ENCODE measurements at places on chromosomes 5 and 9.

DNA sequence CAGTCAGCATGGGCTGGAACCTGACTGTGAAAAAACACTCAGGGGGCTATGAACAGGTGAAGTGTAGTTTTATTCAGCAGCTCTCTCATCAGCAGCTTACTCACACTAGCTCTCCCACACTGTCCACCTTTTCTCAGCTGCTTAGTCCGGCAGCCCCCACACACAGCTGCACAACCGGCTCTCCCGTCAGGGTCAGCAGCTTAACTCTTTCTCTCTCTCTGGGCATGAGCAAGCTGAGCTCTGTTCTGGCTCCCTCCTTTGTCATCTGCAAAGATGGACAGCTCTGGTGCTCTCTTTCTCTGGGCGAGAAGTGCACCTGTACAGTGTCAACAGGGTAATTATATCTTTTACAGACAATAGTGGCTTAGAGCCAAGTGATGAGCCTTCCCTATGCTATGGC is 8.2 kb downstream of the DMAC1 start:
- DNase-seq = no peak

DNA sequence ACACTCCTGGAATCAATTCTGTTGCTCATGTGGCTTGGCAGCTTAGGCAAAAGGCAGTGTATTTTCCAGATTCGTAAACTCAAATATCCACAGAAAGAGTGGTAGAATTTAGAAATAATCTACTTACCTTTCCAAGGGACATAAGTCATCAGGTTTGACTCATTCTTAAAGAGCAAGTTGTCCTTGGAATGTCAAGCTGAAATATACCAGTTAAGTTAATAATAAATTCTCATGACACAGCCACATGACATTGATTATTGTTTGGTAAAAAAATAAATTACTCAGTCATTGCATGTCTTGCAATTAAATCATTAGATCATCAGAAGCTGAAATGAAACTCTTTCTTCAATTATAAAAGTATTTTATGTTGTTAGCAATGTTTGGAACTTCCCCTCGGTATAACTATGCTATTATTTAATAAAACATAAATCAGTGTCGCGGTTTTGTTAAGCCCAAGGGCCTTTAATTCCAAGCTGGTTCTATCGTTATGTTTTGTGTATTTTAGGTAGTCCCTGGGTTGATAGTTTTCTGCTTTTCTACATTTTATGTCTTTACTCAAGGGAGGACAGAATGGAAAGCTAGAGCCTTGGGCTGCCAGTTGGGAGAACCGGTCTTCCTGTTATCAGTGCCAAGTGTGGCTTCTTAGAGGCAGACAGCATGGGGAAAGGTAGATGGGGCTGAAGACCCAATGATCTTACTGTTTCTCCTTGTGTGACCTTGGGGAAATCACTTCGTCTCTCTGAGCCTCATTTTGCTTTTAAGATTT is 79.3 kb upstream of the PRLR start:
- no peak for DNase-seq

DNA sequence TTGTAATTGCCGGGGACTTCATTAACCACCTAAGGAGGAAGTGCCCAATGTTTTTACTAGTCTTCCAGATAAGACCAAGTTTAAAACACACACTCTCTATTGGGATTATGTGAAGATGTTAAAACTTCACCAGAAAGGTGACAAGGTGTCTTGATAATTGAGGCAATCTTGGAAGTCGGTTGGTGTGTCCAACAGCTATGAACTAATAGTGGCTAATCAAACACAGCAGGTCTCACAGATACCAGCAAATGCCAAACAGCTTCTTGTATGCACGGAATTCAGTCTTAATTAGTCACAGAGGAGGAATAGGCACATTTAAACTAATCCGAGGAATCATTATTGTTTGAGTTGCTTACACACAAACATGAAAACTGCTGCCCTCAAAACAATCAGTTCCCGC is 214.5 kb downstream of the SEC61B start:
- DNase-seq = no peak

DNA sequence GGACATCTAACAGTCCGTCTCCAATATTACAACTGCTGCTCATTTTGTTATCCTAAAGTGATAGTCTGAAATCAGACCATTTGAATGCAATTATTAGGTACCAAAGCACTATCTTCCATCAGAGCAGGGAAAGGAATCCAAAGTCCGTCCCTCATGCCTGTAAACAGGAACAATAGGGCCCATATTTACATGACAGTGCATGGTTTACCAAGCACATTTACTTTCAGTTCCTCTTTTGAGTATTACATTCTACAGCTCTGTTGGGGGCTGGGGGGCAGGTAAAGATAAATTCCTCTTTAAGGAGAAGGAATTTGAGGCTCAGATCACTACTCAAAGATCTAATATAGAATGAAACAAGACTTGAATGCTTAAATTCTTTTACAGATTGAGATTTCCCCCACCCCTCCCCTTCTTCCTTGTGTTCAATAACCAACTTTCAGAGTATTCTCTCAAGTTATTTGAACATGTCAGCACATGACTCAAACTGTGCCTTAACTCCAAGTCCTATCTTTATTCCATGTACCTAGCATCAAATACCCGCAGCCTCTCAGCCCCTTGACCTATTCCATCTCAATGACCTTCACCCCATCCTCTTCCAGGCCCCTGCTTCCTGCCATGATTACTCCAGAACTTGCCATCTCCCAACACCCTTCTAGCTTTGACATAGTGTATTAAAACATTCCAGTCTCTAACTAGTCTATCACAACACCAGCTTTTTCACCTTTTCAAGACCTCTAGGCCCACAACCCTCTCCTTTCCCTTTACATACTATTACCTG is 71.0 kb downstream of the BRINP1 start:
- DNase-seq = no peak

GRCh38 chr5:74430631-74431289 is 209.8 kb downstream of the ENC1 start:
- no peak for DNase-seq

DNA sequence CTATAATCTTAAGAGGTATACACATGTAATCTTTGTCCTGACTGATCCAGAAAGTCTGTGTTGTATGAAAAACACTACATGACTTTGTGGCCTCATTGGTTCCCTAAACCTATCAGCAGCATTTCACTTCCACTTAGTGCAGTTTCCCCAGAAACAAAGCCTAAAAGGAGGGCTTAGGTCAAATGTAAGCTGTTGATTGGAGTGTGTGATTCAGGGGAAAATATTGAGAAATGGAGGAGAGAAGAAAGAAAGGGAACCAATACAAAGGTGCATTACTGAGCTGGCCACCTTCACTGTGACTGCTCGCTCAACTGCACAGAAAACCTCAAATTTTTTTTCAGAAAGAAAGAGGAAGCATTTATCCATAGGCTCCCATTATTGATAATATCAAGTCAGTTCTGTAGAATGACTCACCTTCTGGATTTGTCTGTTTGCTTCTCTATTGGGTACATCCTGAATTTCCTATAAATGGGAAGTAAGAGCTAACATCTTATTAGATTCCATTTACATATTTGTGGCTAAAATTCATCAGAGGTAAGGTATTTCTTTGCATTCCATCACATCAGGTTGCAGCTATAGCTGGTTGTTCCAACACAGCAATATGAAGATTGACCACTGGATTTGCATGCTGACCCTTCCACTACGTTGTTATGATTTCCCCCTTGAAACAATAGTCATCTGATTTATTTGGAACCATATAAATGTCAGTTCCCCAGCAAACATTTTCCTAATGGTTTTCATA is 10.3 kb upstream of the FST start:
- no peak for DNase-seq

- no peak for DNase-seq
Measured at GRCh38 chr5:58114324-58114723, 345.6 kb downstream of the PLK2 start.

DNA sequence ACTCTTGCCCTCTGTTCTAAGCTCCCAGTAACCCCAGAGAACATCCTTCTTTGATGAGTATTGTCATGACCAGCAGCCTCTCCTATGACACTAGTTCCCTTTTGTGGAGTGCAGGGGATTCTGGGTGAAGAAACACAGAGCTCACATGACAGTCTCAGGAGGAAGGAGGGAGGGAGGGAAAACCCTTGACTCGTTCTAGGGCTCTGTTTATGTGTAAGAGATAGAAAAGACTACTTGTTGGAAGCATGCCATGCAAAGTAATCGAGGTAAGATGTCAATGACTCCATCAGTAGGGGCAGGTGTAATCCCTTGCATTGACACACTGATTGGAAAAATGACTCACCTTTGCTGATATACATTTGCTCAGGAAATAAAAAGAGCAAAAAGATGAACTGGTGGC is 190.2 kb upstream of the ELL2 start:
- DNase-seq = no peak

- no peak for DNase-seq
Measured at GRCh38 chr5:90689064-90689463, 130.5 kb downstream of the ADGRV1 start.

GRCh38 chr5:180665682-180666404 is 16.4 kb upstream of the FLT4 start:
- no peak for DNase-seq

- no peak for DNase-seq
Measured at GRCh38 chr9:89116805-89117192, 61.8 kb downstream of the SHC3 start.

GRCh38 chr5:21125238-21125983 is 1137.4 kb upstream of the CDH18 start:
- DNase-seq = no peak

GRCh38 chr9:124870723-124871122 is 8.8 kb downstream of the ARPC5L start:
- no peak for DNase-seq

- DNase-seq = no peak
Measured at GRCh38 chr5:172867761-172868435, 33.8 kb downstream of the ERGIC1 start.

- no peak for DNase-seq
Measured at GRCh38 chr9:88783711-88784083, 207.6 kb upstream of the S1PR3 start.

DNA sequence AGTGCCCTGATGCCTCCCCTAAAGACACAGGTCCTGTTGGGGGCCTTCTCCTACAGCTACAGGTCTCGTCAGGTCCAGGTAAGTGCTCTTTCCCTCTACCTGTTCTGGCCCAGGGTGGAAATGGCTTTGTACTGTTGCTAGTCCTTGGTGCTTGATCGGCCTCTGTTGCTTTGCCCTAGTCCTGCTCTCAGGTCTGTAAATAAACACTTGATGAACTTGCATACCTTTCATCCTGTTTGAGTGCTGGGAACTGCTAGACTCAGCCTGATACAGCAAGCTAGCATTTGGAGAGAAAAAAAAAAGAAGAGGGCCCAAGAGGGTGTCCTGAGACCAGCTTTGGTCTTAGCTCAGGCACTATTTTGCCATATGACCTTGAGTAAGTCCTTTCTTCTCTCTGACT is 21.8 kb upstream of the ZNF618 start:
- DNase-seq = no peak

DNA sequence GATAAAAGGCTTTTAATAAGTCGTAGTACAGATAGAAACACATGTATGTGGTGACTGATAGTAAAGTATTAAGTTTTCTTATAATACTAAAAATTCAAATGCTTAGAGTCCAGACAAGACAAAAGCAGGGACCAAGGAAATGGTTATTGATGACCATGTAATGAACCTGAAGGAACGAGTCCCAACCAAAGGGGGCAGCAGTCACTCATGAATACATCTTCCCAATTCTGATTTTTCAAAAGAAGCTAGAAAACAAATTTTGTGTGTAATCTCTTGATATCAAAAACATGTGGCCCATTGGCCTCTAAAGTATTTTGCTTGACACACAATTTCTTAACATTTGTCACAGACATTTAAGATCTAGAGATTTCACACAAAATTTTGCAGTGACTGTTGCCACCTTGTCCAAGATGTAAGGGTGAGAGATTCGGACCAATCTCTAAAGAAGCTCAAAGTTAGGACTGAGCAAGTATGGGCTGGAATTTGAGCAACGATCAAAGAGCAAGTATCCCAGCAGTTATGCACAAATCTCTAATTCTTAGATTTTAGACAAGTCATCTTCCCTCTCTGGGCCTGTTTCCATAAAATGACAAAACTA is 66.8 kb downstream of the ARL15 start:
- DNase-seq = no peak

GRCh38 chr5:173535166-173535975 is 81.1 kb downstream of the BOD1 start:
- no peak for DNase-seq

- no peak for DNase-seq
Measured at GRCh38 chr5:40477856-40478546, 201.7 kb upstream of the PTGER4 start.

- no peak for DNase-seq
Measured at GRCh38 chr5:6820851-6821479, 107.7 kb downstream of the TENT4A start.

- DNase-seq = no peak
Measured at GRCh38 chr5:108560166-108560565, 178.3 kb upstream of the FBXL17 start.

GRCh38 chr5:159861086-159861485 is 55.2 kb upstream of the ADRA1B start:
- DNase-seq = no peak

DNA sequence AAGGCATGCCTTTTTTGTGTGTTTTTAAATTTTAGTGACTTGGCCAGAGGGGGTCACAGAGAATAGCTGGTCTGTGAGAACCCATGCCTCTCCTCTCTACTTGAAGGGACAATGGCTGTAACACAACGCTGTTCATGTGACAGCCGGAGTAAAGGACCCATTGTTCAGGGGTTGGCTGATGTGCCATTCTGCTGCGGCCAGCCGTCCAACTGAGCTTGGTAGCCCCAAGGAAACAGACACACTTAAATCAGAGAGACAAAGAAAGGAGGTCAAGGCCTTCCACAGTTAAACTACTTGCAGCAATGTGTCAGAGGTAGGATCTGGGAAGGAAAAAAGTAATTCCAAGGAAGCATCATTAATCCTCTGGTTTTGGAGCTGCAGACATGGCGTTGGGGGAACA is 8.1 kb downstream of the MEGF10 start:
- no peak for DNase-seq

DNA sequence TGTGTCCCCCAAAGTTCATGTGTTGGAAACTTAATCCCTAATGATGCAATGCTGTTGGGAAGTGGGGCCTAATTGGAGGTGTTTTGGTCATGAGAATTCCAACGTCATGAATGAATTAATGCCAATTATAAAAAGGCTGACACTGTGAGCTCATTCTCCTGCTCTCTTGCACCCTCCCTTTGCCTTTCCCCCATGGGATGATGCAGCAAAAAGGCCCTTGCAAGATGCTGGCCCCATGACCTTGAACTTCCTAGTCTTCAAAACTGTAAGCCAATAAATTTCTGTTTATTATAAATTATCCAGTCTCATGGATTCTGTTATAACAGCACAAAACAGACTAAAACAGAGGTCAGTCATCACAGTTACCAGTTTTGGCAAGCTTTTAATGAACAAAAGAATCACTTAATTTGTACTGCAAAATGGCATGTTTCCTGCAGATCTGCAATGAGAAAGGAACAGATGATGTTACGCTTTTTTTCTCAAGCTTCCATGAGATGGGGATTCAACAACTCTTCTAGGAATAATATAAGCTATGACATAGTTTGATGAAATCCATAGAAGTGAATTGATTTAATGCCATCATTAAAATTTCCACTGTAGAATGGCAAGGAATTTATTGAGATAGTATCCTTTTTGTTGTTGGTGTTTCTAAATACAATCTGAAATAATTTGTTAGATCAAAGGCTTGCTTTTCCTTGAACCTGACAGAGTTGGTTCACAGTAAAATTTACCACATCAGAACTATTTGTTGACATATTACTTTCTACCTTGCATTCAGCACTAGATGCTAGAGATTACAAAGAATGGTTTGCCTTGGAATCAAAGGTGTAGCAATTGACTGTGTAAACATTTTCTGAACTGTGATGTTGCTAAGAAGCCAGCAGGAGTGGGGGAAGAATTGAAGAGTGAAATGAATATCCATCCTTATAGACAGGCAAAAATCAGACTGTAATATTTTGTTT is 29.3 kb upstream of the RFK start:
- DNase-seq = no peak

Measured in stimulated activated CD8-positive, alpha-beta memory T cell treated with anti-CD3 and anti-CD28 coated beads, Interleukin-7, amount 100 ng/mL, for 1 hour (primary cell).